Naive thymus-derived CD4-positive, alpha-beta T cell (primary cell): ENCODE measurements at places on chromosomes 4 and X. TPM values are rescaled to one million over a fixed set of nuclear protein-coding genes. Genes with fewer than 3 reads are reported as not detected.

Gene BEX4
- total RNA-seq = 45.7 TPM

DNA sequence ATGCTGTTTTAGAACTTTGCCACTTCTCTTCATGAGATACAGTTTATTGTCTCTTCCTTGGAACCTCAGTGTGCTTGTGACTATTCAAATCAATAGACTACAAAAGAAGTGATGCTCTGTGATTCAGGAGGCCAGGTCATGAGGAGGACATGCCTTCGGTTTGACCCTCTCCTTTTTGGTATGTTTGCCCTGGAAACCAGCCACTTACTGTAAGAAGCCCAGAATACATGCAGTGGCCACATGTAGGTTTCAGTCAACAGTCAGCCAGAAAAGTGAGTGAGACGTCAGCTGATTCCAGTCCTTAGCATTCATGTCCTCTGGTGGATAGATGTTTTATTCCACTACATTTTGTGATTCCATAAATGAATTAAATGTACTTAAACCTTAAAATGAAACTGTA lies 328.7 kb downstream of the PCDH18 start:
- H3K27ac ChIP-seq = no peak overlapping the region
- no peaks in the 10 kb centered on the region for H3K36me3 ChIP-seq
- no peak for DNase-seq
- no peak overlapping the region for H3K4me3 ChIP-seq

Gene TCEAL6
- not detected for total RNA-seq

DNA sequence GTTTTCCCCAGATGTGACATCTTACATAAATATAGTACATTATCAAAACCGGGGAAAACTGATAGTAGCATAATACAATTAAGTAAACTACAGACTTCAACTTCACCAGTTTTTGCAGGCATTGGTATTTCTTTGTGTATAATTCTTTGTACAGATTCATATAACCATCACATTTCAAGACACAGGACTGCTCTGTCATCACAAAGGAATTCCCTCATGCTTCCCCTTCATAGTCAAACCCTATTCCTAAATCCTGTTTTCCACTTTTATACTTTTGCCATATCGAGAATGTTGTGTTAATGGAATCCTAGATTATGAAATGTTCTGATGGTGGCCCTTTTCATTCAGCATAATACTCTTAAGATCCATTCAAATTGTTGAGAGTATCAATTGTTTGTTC lies 36.0 kb downstream of the STIM2 start:
- H3K27ac ChIP-seq = no peak overlapping the region
- no peaks in the 10 kb centered on the region for H3K36me3 ChIP-seq
- no peaks in the 10 kb centered on the region for H3K27me3 ChIP-seq

GRCh38 chr4:48945981-48946380 lies 39.4 kb upstream of the OCIAD2 start:
- DNase-seq = no peak
- H3K27ac ChIP-seq = no peak overlapping the region
- H3K4me1 ChIP-seq = no peaks in the 10 kb centered on the region
- H3K36me3 ChIP-seq = no peaks in the 10 kb centered on the region
- no peaks in the 10 kb centered on the region for H3K27me3 ChIP-seq

DNA sequence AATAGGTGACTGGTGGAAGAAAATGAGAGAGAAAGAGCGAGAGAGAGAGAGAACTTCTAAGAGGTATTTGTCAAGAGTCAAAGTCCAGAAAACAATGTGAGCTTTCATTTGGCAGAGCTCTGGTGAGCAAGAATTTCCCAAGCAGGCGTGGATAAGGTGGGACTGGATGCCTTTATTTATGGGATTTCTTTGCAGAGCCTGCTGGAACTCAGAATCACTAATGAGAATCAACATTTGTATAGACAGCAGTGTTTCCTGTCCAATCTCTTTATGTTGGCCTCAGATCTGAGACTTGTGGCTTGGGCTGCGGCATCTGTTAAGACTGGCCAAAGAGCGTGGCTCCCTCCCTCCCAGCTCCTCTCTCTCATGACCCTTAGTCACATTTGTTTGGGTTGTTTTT lies 67.9 kb upstream of the TBL1X start:
- no peak overlapping the region for H3K4me3 ChIP-seq
- no peaks in the 10 kb centered on the region for H3K36me3 ChIP-seq
- no peak overlapping the region for H3K27ac ChIP-seq
- no peak for DNase-seq

Gene MAB21L2
- not detected for total RNA-seq

Gene ITIH6
- total RNA-seq = not detected in 2 replicates

GRCh38 chr4:13162886-13163285 lies 321.3 kb downstream of the RAB28 start:
- H3K4me1 ChIP-seq = no peaks in the 10 kb centered on the region
- DNase-seq = no peak
- no peak overlapping the region for H3K4me3 ChIP-seq
- H3K27me3 ChIP-seq = no peaks in the 10 kb centered on the region
- no peaks in the 10 kb centered on the region for H3K36me3 ChIP-seq
- H3K27ac ChIP-seq = no peak overlapping the region
